KBM-7 (cell line): ENCODE measurements at places on chromosomes 1 and 21.
A peak's percentile ranks its signal among the peaks of the same experiment; 100 is the strongest.

DNA sequence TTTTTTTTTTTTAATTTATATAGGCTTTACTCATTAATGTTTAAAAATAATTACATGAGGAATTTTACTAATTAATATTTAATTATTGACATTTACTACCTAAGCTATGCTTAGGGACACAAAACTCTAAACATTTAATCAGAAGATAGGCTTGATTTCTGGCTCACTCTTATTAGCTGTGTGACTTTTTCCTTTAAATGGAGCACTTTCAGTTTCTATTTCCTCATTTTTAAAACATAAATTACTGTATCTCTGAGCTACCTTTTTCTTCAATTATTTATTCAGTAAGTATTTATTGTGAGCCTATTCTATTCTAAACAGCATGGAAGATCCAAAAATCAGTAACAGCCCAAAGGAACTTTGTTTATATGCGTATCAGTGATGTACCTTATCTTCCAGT is 40.5 kb downstream of the MAP3K7CL start:
- no peak for DNase-seq

DNA sequence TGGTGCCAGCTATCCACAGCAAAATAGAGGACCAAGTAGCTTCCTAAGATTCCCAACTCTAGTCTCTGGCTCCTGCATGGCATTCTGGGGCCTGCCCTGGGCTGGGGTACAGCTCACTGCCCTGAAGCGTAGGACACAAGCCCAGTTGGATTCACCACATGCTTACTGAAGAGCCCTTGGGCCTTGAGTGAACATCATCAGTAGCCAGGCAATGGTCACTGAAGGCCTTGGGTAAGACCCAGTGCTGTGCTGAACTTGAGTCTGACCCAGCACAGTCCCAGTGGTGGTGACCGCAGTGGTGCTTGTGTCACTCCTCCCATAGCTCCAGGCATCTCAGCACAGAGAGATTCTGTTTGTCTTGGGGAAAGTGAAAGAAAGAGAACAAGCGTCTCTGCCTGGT is 7.7 kb upstream of the LCE3A start:
- no peak for DNase-seq

DNA sequence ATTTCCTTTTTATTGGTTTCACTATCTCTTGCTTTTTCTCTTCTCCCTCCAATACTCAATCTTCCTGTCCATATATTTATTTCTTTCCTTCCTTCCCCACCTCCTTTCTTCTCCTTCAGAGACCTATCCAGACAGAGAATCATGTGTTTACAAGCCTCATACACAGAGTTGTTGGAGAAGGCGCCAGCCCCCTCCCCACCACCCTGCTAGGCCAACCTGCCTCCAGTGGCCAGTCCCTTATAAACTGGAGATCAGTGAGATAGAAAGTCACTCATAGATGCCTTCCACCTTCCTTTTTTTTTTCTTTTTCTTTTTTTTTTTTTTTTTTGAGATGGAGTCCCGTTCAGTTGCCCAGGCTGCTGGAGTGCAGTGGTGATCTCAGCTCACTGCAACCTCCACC is 53.3 kb downstream of the CD247 start:
- DNase-seq, result no peak

GRCh38 chr21:39097335-39097861 is 85.9 kb downstream of the PSMG1 start:
- DNase-seq, result peak; percentile 49

- DNase-seq, result no peak
These were observed 129.8 kb downstream of the TBX19 start for GRCh38 chr1:168410464-168410863.

DNA sequence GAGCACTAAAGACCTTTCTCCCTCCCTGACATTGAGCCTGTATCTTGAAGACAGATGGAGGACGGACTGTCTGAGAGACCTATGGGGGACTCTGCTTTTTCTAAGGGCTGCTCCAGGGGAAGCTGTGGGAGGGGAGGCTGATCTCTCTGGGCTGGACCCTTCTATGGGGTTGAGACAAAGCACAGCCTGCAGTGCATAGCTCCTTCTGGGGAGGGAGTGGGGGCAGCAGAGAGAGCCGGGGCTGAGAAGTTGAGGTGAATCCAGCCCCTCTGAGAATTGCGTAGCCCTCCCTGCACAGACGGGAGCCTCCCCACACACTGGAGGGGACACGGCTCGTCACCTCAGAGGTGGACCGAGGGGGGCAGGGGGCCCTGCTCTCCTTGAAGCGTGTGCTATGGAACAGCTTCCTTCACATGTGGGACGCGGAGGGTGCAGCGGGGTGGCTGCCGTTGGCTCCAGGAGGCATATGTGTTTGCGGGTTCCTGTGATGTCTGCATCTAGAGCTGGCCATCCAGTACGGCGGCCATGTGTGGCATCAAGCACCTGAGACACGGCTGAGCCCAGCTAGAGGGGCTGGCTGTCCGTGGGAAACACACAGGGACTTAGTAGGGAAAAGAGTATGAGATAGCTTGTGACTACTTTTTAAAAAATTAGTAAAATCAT is 299.1 kb downstream of the CAMTA1 start:
- DNase-seq, result no peak

GRCh38 chr21:38773099-38774061 is 32.3 kb upstream of the ETS2 start:
- no peak for DNase-seq

GRCh38 chr1:55869065-55869464 is 653.9 kb upstream of the USP24 start:
- DNase-seq, result no peak

GRCh38 chr1:31769720-31770390 is 5.7 kb upstream of the ADGRB2 start:
- DNase-seq, result no peak

GRCh38 chr1:99855914-99856450 is 5.8 kb downstream of the AGL start:
- no peak for DNase-seq

- no peak for DNase-seq
These were observed 673.6 kb downstream of the MATN1 start for GRCh38 chr1:30049748-30050296.

- DNase-seq, result no peak
These were observed 183.3 kb downstream of the PTGER3 start for GRCh38 chr1:70864302-70864701.

- DNase-seq, result no peak
These were observed 60.0 kb upstream of the ROR1 start for GRCh38 chr1:63713627-63714481.

DNA sequence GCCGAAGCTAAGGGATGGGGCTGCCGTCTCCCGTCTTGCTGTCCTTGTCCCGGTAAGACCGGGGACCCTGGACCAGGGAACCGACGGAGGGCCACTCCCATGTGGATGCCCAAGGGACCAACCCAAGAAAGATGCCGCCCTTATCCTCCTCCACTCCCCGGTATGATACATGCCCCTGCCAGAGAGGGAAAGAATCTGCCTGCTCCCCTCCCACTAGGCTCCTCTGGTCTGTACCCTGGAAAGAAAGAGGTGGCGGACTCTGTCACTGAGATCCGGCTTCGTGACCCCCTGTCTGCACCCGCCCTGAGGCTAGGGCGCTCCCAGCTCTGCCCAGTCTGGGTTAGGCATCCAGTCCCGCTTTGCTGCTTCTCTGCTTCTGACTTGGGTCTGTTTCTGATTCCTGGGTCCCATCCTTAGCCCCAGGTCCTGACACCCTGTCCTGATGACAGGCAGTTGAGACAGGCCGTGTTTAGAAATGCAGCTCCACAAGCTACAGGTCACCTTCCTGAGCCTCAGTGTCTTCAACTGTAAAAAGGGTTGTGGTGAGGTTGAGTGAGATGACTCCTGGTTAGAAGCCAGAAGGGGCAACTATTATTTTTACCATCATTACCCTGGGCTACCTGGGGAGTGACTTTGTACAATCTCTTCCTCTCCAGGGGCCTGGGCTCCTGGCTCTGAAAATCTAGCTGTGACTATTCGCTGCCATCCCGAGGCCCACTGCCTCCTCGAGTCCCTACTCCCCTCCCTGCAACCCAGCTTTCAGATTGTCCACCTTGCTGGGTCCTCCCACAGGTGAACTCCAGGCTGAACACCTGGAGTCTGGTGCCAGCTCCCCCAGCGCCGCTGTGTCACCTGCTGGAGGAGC is 3.7 kb downstream of the MATN1 start:
- no peak for DNase-seq

- no peak for DNase-seq
These were observed 53.1 kb upstream of the CD55 start for GRCh38 chr1:207268337-207268736.

GRCh38 chr1:83769072-83769471 is 229.9 kb downstream of the TTLL7 start:
- DNase-seq, result peak; percentile 7

- DNase-seq, result no peak
These were observed 835 bp downstream of the UHMK1 start for GRCh38 chr1:162498496-162498810.

GRCh38 chr21:41396558-41397075 is 29.4 kb upstream of the MX1 start:
- DNase-seq, result peak; percentile 89

DNA sequence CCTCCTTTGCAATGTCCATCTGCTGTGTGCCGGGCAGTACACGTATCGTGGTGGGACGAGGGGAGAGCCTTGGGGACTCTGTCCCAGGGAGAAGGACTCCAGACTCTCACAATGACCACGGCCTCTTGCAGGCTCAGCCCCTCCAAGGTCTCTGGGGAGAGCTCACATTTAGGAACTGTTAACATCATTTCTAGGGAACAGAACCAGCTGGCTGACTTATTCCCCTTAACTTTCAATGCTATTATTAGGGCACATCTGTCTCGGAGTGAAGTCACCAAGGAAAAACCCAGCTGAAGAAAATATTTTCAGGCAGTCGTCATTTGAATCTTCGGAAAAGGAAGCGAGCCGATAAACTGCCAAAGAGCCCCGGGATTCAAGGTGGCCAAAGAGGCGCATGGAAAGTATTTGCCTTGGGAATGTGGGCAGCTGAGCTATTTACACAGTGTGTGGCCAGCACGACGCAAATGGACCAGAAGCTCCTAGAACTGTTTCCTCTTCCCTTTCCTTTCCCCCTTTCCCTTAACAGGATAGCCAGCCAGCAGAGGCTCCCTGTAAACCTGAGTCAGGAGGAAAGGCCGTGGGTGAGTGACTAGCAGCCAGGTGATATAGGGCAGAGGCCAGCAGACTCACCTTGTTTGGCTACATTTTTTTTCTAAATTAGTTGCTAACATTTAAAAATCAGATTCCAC is 74.5 kb downstream of the ITPKB start:
- DNase-seq, result no peak

DNA sequence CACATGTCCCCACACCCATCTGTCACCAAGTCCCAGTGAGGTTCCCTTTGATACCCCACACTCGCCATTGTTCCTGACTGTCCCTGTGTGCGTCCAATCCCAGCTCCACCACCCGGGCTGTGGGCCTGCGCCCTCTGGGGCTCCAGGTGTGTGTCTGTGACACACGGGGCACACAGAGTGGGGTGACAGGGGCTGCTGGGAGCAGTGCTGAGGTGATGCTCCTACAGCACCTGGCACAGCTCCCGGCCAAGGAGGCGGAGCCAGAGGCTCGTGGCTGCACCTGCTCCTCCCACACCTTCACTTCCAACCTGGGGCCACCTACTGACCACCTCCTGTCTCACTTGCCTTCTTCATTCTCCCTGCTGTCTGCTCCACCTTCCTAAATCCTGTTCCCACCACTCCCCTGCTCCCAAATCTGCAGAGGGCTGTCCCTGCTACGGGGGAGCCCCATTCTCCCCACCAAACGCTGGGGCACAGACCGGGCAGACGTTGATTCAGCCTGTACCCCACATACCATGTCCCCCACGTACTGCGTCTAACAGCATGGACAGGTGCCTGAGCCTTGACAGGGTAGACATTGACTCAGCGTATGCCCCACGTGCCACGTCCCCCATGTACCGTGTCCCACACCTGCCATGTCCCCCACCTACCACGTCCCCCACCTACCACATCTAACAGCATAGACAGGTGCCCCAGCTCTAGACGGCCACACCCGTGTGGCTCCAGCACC is 16.4 kb downstream of the WDR4 start:
- DNase-seq, result no peak

- DNase-seq, result no peak
These were observed 5.2 kb upstream of the RGS13 start for GRCh38 chr1:192630521-192631287.

GRCh38 chr1:25782608-25783201 is 17.3 kb upstream of the SELENON start:
- DNase-seq, result no peak

GRCh38 chr1:28518745-28519341 is 13.0 kb downstream of the RCC1 start:
- DNase-seq, result peak; percentile 61

- no peak for DNase-seq
These were observed 981.7 kb upstream of the B3GALT2 start for GRCh38 chr1:194167956-194168640.

DNA sequence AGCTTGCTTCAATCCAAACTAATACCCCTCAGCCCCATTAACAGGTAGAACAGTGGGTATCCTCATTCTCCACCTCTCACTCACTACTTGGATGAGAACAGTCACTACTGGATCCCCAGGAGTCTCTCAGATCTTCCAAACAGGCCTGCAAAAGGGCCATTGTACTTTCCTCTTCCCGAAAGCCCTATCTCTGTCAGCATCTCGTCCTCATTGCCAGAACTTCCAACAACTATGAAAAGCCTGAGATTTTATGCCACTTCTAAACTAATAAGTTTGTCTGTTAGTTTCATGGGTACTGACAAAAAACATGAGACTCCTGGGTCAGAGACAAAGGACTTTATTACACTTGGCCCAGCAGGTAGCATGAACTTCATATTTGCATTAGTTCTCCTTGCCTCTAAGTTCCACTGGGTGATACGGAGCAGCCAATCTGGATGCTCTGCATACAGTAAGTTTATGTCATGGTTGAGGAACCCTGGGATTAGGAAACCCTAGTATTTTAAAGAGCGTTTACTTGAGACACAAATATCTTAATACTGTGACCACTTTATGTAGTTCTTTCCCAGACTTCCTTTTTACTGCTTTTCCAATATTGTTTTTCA is 38.1 kb downstream of the VANGL2 start:
- DNase-seq, result no peak

- DNase-seq, result no peak
These were observed 29.8 kb downstream of the HYI start for GRCh38 chr1:43423672-43424550.

DNA sequence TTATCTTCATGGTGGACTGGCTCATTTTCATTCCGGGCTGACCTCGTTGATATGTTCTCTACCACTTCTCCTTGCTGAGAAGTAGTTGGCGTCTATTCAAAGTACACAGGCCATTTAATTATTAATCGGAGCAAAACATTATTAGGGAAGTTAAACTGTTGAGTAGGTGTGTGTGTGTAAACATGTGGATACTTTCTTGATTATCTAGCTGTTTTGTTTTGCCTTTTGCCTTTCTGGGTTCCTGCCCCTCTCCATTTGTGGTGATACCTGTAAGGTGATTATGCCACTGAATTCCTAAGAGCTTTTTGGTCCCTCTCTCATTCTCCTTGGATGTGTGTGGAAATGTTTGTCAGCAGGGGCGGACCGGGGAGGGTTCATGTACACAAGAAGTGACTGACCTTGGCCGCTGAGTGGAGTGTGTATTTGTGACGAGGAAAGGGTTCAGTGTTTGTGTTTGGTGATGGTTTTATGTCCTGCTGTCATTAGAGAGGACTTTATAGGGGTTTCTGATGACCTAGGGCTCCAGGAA is 56.6 kb upstream of the PPP2R5A start:
- no peak for DNase-seq

GRCh38 chr1:170491291-170491690 is 40.7 kb upstream of the GORAB start:
- no peak for DNase-seq
